Cortex of kidney (tissue), 1 donor: ENCODE measurements at places on chromosomes 12 and 14.

DNA sequence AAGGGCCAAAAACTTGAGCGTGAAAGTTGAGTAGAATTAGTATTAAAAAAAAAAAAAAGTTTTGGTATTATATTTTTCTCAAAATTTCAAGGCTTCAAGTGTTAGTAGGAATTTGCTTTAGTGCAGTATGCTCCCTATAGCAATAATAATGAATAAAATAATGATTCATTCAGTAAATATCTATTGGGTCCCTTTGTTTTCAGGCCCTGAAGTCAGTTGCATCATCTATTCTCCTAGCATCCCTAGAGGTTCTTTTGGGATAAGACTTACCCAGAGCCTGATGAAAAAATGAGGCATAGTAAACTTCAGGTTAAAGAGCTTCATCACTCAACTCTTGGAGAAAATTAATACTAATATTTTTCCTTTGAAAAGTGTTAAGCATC lies 1.1 kb downstream of the KMT5A start:
- no peak for DNase-seq

DNA sequence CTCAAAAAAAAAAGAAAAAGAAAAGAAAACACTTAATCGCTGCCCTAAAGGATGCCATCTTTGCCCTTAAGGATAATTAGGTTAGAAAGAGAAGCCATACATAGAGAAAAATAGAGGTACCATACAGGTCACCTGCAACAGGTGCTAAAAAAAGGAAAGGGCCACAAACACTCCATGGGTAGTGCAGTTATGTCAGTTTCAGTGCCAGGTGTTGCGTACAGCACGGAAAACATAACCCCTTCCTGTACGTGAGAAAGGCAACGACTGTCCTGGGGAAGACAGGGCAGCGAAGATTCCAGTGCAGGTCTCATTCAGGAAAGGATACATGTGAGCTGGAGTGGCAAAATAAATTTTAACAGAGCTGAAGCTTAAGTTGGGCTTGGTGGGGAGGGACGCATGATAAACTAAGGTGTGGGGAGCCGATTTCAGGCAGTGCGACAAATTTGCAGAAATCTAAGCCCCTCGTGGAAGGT lies 553 bp upstream of the DAZAP2 start:
- no peak for DNase-seq

DNA sequence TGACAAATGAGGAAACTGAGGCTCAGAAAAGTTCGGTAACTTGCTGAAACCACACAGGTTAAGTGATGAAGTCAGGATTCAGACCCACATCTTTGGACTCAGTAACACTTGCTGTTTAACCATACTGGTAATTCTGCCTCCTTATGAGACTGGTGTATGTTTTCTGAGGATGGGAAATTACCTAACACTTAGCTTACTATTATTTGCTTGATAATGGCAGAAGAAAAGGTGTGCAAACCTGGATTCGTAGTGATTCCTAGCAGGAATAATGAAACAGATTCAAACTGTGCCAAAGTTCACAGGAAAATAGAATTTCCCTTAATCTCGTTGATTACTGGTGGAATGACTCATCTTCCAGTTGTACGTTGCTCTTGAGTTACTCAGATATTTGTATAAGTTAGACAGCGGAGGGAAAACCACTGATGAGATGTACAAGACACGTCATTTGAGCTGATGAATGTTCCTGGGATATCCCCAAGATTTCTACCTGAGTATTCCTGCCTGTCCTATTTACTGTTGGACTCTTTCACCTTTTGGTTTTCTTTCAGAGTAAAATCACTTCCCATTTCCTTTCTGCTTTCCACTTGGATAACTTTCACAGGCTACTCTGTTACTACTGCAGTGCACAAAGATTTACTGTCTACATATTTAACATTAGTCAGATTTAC lies 37.5 kb downstream of the PRORP start:
- DNase-seq = no peak

- no peak for DNase-seq
Measured at GRCh38 chr12:61891632-61892031, 368.6 kb upstream of the USP15 start.

DNA sequence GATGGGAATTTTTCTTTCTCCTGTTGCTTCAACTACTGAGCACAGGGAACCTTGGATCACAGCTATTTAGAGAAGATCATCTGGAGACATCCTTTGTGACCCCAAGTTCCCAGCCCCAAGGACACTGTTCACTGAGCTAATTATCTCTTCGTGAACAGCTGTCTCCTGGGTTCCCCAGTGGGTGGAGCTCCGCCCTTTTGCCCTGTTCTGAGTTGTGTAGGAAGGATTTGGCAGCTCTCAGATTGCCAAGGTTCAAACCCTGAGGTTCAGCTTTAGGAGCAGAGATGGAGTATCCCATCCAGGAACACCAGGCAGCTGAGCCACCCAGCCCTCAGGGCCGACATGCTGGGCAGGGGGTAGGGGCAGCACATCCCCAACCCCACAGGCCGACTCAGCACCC lies 32.0 kb downstream of the NGB start:
- DNase-seq = no peak

GRCh38 chr12:81208187-81208911 lies 130.5 kb downstream of the ACSS3 start:
- DNase-seq = no peak

- DNase-seq = no peak
Measured at GRCh38 chr14:104111301-104112112, 26.0 kb downstream of the ASPG start.

GRCh38 chr12:80472236-80472635 lies 28.2 kb downstream of the PTPRQ start:
- no peak for DNase-seq

GRCh38 chr12:104643819-104644669 lies 187.3 kb downstream of the CHST11 start:
- no peak for DNase-seq

DNA sequence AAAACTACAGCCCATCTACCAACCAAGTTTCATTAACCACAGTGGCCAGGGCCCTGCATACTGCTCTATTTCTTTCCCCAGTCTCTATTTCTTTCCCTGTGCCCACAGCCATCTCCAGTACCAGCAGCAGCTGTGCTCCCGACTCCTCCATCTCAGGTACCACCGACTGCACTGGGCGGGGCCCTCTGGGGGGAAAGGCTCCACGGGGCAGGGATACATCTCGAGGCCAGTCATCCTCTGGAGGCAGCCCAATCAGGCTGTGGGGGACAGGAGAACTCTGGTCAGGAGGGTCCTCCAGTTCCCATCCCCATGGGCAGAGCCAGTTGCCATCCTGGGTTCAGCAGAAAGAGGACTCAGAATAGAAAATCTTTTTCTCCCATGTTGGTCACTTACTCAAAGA lies 3.0 kb downstream of the CDK4 start:
- DNase-seq = no peak

DNA sequence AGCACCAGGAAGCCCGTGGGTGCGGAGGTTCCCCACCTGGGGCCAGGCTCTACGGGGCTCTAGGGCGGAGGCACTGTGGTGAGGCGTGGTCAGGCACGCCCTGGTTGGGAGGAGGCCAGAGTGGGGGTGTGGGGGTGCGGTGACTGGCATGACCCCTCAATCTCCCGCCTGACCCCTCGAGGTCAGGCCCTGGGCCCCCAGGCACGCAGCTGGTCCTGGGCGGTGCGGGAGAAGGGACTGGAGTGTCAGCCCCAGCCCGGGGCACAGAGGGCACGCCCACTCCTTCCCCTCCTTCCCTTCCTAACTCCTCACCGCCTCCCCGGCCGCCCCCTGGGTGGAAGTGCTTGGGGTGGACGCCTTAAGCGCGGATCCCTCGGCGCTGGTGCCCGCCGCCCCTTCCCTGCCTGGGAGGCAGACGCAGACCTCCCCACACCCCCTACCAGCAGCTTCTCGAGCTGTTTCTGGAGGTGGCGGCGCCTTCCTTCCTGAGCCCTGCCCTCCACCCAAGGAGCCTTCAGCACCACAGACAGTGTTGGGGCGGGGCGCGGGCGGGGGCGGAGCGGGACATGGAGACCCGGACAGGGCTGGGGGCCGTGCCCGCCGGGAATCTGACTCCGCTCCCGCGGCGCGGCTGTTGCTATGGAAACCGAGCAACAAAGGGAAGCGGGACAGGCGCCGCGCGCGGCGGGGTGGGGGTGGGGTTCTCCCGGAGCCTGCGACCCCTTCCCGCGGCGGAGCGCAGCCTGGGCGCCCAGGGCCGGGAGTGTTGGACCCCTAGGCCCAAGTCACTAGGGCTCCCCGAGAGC lies 741 bp upstream of the CRIP2 start:
- no peak for DNase-seq

GRCh38 chr12:97308576-97309198 lies 153.9 kb upstream of the RMST start:
- no peak for DNase-seq

DNA sequence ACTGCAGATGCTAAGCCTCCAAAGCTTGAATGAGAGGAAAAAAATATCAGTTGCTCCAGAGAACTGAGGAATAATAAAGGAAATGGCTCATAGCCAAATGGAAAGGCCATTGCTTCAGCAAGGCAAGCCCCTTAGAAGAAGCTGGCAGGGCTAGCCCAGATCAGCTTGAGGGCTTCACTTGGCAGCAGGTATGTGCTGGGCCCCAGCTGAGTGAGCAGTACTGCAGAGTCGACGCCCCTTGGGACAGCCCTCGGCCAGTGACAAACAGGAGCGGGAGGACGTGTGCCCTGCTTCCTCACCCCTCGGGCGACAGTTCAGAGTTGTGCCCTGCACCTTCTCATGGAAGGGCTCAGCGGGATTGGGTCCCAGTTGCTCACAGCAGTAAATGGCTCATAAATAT lies 1031.2 kb upstream of the TMEM132C start:
- no peak for DNase-seq

- no peak for DNase-seq
Measured at GRCh38 chr12:25785134-25785533, 173.3 kb upstream of the RASSF8 start.

DNA sequence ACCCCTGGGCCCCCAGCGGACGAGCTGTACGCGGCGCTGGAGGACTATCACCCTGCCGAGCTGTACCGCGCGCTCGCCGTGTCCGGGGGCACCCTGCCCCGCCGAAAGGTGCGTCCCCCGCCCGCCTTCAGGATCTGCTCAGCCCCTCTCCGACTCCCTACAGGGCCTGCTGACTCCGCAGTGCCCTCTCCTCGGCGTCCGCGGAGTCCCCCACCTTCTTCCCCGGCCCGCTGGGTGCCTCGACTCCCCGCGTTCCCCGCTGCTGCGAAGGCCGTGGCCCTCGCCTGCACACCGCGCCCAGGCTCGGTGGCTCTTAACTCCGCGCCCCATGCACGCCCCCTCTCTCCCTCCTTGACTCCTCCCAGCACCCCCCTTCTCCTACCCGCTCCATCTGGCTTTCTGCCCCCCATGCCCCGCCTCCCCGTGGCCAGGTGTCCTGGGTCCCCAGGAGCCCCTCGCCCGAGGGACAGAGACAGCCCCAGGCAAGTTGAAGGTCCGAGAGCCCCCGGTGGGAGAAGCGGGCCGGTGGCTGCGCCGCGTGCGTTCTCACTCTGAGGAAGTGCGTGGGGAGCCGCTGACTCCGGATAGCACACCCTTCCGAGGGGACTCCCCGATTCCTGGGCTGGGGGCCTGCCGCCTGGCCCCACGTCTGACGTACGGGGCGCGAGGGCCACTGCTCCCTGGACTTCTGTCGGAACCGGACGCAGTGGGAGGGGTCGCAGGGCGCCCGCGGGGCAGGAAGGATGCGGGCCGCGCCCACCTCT lies 594 bp downstream of the TAMALIN start:
- no peak for DNase-seq

DNA sequence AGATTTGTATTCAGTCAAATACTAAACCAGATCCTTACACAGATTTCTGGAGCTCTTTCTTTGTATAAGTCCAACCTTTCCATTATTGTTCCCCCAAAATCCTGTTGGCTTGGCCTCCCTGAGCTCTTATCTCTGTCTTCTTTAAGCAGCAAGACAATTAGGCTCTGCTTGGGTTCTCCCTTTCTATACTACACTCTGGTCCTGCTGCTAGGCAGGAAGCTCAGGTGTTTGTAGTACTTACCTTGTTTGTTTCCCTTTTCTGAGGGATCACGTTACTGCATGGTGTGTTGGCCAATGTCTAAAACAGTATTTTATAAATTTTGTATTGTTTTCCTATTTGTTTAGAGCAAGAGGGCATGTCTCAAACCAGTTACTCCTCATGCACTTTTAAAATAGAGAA lies 192.9 kb downstream of the PRKD1 start:
- DNase-seq = no peak

DNA sequence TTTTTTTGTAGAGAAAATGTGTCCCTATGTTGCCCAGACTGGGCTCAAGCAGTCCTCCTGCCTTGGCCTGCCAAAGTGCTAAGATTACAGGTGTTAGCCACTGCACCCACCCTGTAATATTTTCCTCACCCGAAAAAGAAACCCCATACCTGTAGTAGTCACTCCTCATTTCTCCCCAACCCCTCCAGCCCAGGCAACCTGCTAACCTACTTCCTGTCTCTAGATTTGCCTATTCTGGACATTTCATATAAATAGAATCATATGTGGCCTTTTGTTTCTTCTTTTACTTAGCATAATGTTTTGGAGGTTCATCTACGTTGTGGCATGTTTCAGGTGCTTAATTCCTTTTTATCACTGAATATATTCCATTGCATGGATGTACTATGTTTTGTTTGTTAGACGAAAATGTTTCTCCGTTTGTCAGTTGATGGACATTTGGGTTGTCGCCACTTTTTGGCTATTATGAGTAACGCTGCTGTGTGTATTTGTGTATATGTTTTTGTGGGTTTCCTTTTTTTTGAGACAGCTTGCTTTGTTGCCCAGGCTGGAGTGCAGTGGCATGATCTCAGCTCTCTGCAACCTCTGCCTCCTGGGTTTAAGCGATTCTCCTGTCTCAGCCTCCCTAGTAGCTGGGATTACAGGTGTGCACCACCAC lies 6.2 kb downstream of the ANKRD13A start:
- DNase-seq = no peak

GRCh38 chr12:57110104-57111030 lies 795 bp downstream of the STAT6 start:
- DNase-seq = no peak

- no peak for DNase-seq
Measured at GRCh38 chr12:74537126-74537706, 419 bp upstream of the ATXN7L3B start.

GRCh38 chr12:50620109-50620977 lies 115.6 kb downstream of the DIP2B start:
- DNase-seq = no peak

GRCh38 chr12:5222011-5222461 lies 178.4 kb downstream of the KCNA5 start:
- no peak for DNase-seq

DNA sequence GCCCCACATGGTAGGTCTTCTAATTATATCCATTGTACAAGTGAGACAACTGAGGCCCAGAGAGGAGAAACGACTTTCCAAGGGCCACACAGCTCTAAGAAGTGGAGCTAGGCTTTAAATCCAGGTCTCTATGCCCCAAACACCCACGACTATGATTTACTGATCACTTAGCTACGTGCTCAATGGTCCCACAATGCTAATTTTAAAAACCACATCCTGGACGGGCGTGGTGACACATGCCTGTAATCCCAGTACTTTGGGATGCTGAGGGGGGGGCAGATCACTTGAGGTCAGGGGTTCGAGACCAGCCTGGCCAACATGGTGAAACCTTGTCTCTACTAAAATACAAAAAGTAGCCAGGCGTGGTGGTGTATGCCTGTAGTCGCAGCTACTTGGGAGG lies 8.4 kb upstream of the MLEC start:
- DNase-seq = no peak
